GM12878 (cell line): ENCODE measurements at places on chromosomes 5 and 9. TPM values are rescaled to one million over a fixed set of nuclear protein-coding genes. Genes with fewer than 3 reads are reported as not detected.

DNA sequence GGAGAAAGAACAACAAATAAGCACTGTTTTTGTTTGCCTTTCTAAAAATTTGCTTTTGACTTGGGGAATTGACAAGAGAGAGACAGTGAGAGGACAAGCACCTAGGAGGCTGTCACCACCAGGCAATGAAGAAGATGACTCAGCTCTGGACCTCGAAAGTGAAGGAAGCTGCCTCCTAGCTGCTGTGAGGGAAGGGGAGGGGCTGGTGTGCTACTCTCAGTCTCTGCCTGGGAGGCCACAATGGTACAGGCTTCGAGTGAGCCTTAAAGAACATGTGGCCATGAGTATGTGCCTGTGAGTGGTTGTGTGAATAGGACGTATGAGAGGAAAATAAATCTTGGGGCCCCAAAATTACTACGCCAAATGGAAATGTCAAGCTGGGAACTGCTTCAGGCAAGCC lies 7.1 kb upstream of the PLK2 start:
- DNase-seq = no peak
- H3K4me1 ChIP-seq = peaks cover 3% of the 10 kb centered on the region; the same call in 1 of the 2 replicates
- H3K27me3 ChIP-seq = no peaks in the 10 kb centered on the region
- H3K27ac ChIP-seq = no peak overlapping the region

- no peaks in the 10 kb centered on the region for H3K36me3 ChIP-seq
- H3K27me3 ChIP-seq = peaks cover 3% of the 10 kb centered on the region
- H3K4me1 ChIP-seq = no peaks in the 10 kb centered on the region
- no peak overlapping the region for H3K27ac ChIP-seq
- no peak for DNase-seq
These were observed 25.0 kb upstream of the DMRT2 start for GRCh38 chr9:1025131-1025530.

DNA sequence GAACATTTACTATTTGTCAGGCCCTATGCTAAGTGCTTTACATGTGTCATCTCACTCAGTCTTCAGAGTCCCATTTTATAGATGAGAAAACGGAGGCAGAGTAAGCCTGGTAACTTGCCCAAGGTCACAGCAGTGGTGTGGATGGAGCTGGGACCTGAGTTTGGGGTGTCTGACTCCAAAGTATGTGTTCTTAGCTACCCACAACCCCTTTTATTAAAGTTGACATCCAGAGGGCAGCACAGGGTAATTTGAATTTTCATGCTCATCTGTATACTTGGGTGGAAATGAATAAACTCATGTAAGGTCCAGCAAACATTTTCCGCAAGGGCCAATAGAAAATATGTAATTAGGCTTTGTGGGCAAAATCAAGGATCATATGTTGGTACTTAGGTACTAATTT lies 93.4 kb upstream of the SLC25A48 start:
- H3K27ac ChIP-seq = no peak overlapping the region
- DNase-seq = no peak
- H3K36me3 ChIP-seq = no peaks in the 10 kb centered on the region
- no peak overlapping the region for H3K4me3 ChIP-seq
- H3K27me3 ChIP-seq = no peaks in the 10 kb centered on the region; the same call in 1 of the 2 replicates

GRCh38 chr5:177023303-177023664 lies 788 bp downstream of the ZNF346 start:
- H3K27ac ChIP-seq = peak overlapping the region; percentile 80
- H3K4me3 ChIP-seq = peak overlapping the region; percentile 87
- DNase-seq = no peak
- peaks cover 6% of the 10 kb centered on the region for H3K4me1 ChIP-seq

PHYHD1 gene
- not detected in 2 replicates for total RNA-seq

- H3K27ac ChIP-seq = no peak overlapping the region
- H3K4me1 ChIP-seq = no peaks in the 10 kb centered on the region
These were observed 601.0 kb upstream of the ACO1 start for GRCh38 chr9:31783491-31783890.

DNA sequence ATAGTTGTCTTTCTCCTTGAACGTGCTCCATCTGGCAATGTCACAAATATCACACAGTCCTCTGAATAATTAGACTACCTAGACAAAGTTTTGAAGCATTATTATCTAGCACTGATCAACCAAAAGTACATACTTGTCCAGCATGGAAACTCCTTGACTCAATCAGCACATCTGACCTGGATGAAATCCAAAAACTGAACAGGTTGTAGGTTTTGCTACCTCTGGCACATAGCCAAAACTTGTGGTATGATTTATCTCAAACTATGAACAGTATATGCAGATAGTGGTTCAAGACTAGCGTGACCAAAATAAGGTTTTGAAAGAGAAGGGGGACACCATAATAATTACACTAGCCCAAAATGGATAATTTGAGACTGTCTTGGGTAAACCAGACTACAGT lies 158.1 kb downstream of the ARRDC3 start:
- no peak for DNase-seq
- H3K36me3 ChIP-seq = no peaks in the 10 kb centered on the region
- H3K4me1 ChIP-seq = no peaks in the 10 kb centered on the region
- no peak overlapping the region for H3K27ac ChIP-seq

GRCh38 chr5:22835686-22836085 lies 17.5 kb downstream of the CDH12 start:
- H3K27me3 ChIP-seq = no peaks in the 10 kb centered on the region
- no peaks in the 10 kb centered on the region for H3K36me3 ChIP-seq
- no peak for DNase-seq
- H3K4me1 ChIP-seq = no peaks in the 10 kb centered on the region
- no peak overlapping the region for H3K4me3 ChIP-seq

- H3K4me3 ChIP-seq = no peak overlapping the region
- no peak for DNase-seq
- H3K27ac ChIP-seq = no peak overlapping the region
- H3K27me3 ChIP-seq = no peaks in the 10 kb centered on the region
These were observed 1295.6 kb upstream of the CDH6 start for GRCh38 chr5:29897916-29898315.

GRCh38 chr9:18855656-18856055 lies 177.4 kb downstream of the SAXO1 start:
- H3K4me1 ChIP-seq = no peaks in the 10 kb centered on the region
- DNase-seq = no peak
- peaks cover 1% of the 10 kb centered on the region for H3K27me3 ChIP-seq
- H3K27ac ChIP-seq = no peak overlapping the region

RPL37 gene
- total RNA-seq = 2,179 and 2,342 TPM in 2 replicates

DNA sequence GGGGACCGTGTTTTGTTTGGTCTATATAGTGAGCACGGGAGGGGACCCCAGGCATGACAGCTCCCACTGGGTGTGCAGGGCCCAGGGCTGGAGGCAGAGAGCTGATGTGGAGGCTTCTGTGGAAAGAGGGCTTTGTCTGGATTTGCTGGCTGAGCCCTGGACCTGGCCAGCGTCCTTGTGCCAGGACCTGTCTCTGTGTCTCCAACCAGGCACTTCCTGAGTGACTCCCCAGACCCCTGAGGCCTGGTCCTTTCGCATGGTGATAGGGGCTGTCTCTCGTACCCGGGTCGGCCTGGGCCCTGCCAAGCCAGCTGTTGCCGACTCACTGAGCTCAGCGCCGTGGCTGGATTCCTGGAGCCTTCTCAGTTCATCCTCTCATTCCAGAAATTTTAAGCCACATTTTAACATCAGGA lies 77.6 kb downstream of the ADAMTS2 start:
- no peaks in the 10 kb centered on the region for H3K4me1 ChIP-seq
- no peak overlapping the region for H3K27ac ChIP-seq
- H3K27me3 ChIP-seq = no peaks in the 10 kb centered on the region
- no peak for DNase-seq
- H3K4me3 ChIP-seq = no peak overlapping the region
- no peaks in the 10 kb centered on the region for H3K36me3 ChIP-seq
